Activated CD8-positive, alpha-beta T cell treated with anti-CD3 and anti-CD28 coated beads for 36 hours (primary cell): ENCODE measurements at places on chromosomes 5 and 9. TPM values are rescaled to one million over a fixed set of nuclear protein-coding genes. Genes with fewer than 3 reads are reported as not detected.

GABRA1 gene
- total RNA-seq = not detected

DNLZ gene
- 16.1 TPM for total RNA-seq

ANKS6 gene
- total RNA-seq = 16.9 TPM

RGS7BP gene
- total RNA-seq = not detected

PARP8 gene
- 42.9 TPM for total RNA-seq

LRRC14B gene
- not detected for total RNA-seq

RRAGA gene
- 53.6 TPM for total RNA-seq

CER1 gene
- total RNA-seq = not detected

PCDHA11 gene
- not detected for total RNA-seq

PCDHB15 gene
- total RNA-seq = not detected
